ENCODE measurements at places on chromosomes 13 and 19.
A peak's percentile ranks its signal among the peaks of the same experiment; 100 is the strongest.

GRCh38 chr13:72290962-72291681 lies 424.1 kb upstream of the DACH1 start:
- DNase-seq: no peak

- DNase-seq: no peak
Observed at GRCh38 chr13:20873348-20873747, 29.2 kb downstream of the XPO4 start.

DNA sequence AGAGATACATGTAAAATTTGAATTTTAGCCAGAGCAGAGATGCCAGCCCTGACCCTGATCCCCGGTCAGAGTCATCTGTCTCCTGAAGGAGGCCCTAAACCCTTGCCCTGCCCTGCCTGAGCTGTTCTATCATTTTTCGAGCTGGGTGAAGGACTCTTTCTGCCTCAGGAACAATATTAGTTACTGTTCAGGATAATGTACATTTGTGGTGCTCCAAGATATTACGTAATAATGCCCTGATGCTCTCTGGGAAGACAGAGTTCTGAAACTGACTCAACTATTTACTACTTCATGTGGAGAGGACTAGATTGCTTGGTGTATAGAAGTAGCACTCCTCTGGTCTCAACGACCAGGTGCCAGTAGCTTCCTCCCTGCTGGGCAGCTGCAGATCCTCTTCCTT lies 37.9 kb upstream of the UBL3 start:
- no peak for DNase-seq

GRCh38 chr13:57784633-57785032 lies 153.1 kb downstream of the PCDH17 start:
- DNase-seq: no peak

GRCh38 chr13:94330552-94331071 lies 148.9 kb downstream of the DCT start:
- no peak for DNase-seq

DNA sequence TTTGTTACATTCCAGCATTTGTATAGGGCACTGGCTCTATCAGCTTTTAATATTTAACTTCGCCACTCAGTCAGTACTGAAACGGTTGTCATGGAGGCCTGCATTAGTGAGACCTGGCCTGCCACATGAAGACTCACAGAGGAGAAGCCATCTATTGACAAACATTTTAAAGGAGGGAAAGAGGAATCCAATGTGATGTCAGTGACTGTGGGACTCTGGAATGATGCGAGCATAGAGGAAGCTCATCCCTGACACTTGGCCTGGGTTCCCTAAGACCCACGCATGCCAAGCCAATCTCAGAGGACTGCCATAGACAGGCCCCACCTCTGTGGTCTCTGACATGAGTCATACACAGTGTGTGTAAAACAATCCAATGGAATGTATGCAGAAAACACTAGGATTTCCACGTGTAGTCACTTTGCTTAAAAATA lies 7.9 kb upstream of the DPY19L3 start:
- no peak for DNase-seq

GRCh38 chr19:38734426-38735256 lies 9.6 kb downstream of the CAPN12 start:
- DNase-seq: peak; percentile 24

- DNase-seq: no peak
Observed at GRCh38 chr13:40762849-40763248, 8.1 kb downstream of the MRPS31 start.

DNA sequence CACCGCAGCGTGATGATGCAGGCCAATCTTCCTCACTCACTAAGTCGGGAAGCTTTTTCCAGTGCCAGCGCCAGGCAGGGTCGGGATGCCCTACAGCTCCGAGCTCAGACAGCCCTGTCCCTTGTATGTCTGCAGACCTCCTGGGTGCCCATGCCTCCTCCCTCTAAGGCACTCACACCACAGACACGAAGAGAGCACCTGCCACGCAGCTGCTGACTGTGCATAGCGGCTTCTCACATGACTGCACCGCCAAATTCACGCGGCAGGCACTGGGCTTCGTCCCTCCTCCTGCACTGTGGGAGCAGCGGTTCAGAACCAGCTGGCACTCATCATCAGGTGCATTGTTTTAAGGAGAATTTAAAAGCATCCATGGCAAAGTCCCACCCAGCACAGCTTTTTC lies 88.1 kb downstream of the SLC7A1 start:
- DNase-seq: no peak

DNA sequence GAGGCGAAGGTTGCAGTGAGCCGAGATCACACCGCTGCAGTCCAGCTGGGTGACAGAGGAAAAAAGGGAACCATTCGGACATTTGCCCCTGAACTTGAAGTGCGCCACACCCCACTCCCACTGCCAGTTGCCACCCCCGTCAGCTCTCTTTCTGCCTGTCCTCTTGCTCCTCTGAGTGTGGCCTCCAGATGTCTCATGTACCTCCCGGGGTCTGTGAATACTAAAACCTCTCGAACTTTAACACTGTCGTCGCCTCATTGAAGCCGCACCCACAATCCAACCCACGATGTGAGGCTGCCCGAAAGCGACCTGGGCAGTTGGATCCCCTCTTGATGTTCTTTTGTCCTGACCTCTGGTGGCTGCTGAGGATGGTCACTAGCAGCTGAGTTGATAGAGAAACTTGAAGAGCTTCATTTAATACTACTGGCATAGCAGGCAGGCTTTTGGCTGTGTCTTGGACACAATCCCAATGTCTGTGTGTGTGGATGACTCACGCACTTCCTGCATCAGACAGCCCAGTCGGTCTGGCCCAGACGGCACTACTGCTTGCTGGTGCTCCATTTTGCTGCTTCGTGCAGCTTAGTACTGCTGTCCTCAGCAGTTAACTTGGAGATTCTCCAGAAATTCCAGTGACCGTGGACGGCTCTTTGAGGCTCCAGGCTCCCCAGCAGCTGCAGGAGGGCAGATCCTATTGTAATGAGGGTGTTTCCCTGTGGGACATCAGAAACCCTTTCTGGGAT lies 4.2 kb downstream of the FPR3 start:
- no peak for DNase-seq

- DNase-seq: no peak
Observed at GRCh38 chr13:70388935-70389334, 280.7 kb upstream of the KLHL1 start.

DNA sequence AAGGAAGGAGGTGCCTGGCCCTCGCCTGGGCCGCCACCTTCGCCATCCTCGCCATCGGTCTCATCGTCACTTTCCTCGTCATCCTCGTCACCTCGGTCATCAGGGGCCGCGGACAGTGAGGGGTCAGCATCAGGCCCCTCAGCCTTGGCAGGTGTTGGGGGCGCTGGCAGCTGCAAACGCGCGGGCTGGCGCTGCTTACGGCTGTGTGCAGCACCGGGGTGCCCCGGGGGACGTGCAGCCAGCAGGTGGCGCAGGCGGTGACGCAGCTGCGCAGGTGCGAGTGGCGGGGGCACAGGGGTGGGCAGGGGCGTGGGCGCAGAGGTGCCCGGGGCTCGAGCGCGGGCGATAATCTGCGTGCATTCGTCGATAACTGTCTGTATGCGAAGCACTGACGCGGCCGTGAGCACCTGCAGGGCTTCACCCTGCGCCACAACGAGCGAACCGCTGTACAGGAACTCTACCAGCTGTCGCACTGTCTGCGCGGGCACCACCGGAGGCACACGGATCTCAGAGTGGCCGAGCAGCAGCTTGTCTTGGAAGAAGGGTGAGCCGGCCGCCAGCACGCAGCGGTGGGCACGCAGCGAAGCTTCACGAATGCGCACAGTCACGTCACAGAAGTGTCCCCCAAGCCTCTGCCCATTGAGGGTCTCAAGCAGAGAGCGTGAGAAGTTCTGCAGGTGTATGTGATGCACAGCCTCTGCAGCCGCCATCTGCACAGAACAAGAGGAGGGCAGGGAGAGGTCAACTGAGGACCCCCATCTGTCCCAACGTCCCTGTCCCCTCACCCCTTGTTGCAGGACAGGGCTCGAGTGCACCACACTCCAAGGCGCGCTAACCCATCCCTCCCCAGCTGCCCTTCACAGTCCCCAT lies 2.4 kb downstream of the ZBTB45 start:
- no peak for DNase-seq

- DNase-seq: no peak
Observed at GRCh38 chr19:9700229-9700981, 25.5 kb upstream of the ZNF562 start.

DNA sequence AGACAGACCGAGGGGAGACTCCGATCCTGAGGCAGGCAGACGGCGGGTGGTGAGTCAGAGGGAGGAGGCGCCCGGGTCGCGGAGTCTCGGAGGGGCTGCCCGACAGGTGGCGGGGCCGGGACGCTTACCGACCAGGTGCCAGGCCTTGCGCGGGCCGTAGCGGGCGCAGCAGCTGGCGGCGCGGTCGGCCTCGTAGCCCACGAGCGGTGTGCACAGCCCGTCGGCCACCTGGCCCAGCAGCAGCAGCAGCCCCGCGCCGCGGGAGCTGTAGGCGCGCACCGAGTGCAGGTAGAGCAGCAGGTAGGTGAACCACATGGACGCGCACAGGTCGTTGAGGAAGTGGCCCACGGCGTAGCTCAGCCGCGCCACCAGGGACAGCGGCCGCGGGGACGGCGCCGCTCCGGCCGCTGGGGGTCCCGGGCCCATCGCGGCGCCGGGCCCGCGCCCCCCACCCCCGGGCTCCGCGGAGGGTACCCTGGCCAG lies 367 bp downstream of the MFSD12 start:
- DNase-seq: peak; percentile 41

DNA sequence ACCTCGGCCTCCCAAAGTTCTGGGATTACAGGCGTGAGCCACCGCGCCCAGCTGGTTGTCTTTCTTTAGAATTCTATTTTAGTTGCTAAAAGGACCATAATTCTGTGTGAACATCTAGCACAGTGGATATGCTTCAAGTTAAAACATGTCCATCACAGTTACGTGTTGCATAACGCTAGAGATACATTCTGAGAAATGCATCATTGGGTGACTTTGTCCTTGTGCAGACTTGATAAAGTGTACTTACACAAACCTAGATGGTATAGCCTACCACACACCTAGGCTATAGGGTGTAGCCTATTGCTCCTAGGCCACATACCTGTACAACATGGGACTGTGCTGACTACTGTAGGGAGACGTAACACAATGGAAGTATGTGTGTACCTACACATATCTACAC lies 35.4 kb downstream of the DOCK9 start:
- no peak for DNase-seq

DNA sequence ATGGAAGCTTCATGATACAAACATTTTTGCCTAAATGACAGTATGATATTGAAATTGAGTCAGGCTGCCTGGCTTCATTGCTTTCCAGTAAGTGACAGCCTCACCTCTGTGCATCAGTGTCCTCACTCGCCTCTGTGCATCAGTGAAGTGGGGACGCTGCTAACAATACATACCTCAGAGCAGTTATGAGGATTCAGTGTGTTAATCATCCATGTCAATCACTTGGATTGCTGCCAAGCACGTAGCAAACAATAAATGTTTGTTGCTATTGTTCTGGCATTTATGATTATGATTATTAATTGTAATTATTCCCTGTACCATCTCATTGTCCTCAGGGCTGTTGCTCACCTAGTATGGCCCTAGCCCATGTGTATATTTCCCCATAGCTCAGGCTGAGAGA lies 8.8 kb downstream of the PPP2R1A start:
- no peak for DNase-seq

DNA sequence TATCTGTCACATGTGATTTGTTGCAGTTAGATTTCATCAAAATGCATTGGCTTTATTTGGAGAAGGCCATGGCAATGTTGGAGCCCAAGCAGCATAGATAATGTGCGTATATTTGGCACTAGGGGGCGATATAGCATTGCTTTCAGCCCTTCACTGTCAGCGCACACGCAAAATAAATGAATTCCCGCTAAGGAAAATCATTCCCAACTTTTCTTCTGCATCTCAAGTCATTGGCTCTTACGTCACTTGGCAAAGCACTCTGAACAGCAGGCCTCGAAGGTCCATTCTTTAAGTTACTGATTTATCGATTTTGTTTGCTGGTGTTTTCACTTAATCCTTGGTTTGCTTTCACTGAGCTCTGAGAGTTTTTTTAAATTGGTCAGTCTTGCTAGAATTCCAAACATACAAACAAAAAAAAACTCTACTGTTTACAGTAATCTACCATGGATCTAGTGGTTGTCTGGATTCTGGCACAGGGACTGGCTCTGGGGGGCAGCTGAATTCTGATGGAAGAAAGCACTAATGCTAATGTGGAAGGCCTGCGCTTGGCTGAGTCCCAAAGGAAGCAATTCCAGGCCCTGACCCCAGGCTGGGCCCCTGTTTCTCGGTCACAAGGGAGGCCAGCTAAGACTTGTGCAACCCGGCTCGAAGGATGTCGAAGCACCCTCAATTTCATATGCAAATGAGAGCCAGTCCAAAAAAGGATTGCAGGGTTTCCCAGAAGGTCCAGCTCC lies 97.7 kb upstream of the IPO5 start:
- no peak for DNase-seq

DNA sequence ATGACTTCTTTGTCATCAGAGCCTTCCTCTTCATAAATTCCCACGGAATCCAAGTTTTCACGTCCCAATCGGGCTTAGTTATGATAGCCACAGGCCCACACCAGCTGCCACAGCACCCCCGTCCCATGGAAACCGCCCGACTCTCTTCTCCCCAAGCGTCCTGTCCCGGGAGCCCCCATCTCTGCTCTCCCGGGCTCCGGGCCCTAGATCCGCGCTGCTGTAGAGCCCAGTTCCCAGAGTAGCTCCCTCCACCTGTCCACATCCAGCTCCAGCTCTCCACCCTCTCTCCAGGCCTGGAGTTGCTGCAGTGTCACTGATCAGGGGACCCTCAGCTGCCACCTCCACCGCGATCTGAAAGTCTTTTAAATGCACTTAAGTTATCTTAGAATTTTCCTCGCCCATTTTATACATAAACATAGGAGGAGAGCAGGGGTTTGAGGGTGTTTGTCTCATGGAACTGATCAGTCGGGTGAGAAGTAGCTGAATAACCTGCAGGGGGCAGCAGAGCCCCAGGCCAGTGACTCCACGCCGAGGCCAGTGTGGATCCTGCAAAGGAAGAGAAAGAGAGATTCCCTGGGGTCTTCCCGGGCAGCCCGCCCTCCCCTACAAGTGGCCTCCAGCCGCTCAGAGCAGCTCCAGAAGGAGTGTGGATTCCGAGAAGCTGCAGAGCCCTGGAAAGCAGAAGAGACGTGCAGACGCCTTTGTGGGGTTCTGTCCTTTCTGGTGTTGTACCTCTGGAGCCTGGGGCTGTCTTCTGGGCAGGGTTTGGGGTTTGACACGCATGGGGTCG lies 1.1 kb upstream of the ZNF763 start:
- peak; percentile 41 for DNase-seq

GRCh38 chr13:72622546-72622945 lies 104.9 kb downstream of the MZT1 start:
- no peak for DNase-seq

DNA sequence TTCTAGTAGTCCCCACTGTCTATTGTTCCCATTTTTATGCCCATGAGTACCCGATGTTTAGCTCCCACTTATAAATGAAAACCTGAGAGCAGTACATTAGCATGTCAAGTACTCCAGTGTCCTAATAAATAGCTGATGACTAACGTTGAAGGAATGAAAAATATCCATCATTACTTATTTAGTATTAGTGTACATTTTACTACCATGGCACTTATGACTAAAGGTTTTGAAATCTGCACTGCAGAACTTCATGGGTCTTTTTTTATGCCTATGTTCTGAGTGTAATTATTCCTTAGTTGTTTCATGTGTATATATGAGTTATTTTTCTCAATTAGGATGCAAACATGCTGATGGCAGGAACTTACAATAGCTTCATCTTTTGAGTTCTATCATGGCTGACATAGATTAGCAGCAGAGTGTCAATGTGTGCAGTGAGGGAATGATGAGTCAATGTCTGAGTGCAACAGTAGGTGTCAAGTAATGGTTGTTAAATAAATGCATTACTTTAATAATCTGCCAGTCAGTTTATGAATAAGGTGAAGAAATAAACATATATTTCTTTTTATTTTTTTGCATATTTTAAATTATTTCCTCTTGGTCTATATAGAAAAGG lies 188.4 kb downstream of the ITGBL1 start:
- no peak for DNase-seq

GRCh38 chr13:79385694-79386093 lies 20.4 kb downstream of the RBM26 start:
- no peak for DNase-seq
